Bronchus fibroblast of lung (primary cell): ENCODE measurements at places on chromosomes 3 and 15. TPM values are rescaled to one million over a fixed set of nuclear protein-coding genes. Genes with fewer than 3 reads are reported as not detected.

FANCD2 gene
- total RNA-seq, result 26.2 and 38.7 TPM in 2 replicates

ATP13A5 gene
- total RNA-seq, result not detected in 2 replicates

HGD gene
- not detected in 2 replicates for total RNA-seq

SLC6A20 gene
- total RNA-seq, result not detected in 2 replicates

GABRR3 gene
- total RNA-seq, result not detected in 2 replicates

RBSN gene
- 15.5 and 16.1 TPM in 2 replicates for total RNA-seq

ROPN1 gene
- total RNA-seq, result not detected in 2 replicates

CNTN6 gene
- total RNA-seq, result not detected in 2 replicates

OR5K1 gene
- total RNA-seq, result not detected in 2 replicates

APBA2 gene
- 27.9 and 28.8 TPM in 2 replicates for total RNA-seq

DAZL gene
- not detected in 2 replicates for total RNA-seq
